CD4-positive, alpha-beta T cell (primary cell): ENCODE measurements at places on chromosomes 7 and 10. TPM values are rescaled to one million over a fixed set of nuclear protein-coding genes. Genes with fewer than 3 reads are reported as not detected.

C10orf143 gene
- total RNA-seq: 4.3 TPM

PDZD7 gene
- total RNA-seq: 3.1 TPM

- no peak for DNase-seq
Measured at GRCh38 chr7:104175361-104175984, 32.3 kb downstream of the ORC5 start.

- no peak for DNase-seq
Measured at GRCh38 chr7:8443576-8444467, 10.4 kb downstream of the NXPH1 start.

DNA sequence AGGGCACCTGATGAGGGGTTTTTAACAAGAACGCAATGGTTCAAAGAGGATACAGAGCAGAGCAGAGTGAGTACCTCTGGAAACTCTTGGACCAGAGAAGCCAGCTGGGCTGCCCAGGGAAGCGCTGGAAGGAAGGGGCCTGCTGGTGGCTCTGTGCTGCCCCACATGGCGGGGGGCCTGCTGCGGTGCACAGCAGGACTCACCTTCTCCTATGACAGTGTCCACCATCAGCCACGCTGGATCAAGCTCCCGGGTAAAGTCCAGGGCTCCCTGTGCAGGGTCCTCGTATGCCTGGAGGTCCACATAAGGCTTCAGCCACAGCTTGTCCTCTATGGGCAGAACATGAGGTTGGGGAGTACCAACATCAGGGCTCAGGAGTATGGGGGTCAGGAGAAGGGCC, 12.5 kb downstream of the EPHA1 start:
- no peak for DNase-seq
